ENCODE measurements at places on chromosomes 3 and 15. TPM values are rescaled to one million over a fixed set of nuclear protein-coding genes. Genes with fewer than 3 reads are reported as not detected.
A peak's percentile ranks its signal among the peaks of the same experiment; 100 is the strongest.

- DNase-seq, result no peak
- H3K27ac ChIP-seq, result no peak overlapping the region
- H3K27me3 ChIP-seq, result no peaks in the 10 kb centered on the region
- H3K4me3 ChIP-seq, result no peak overlapping the region
Measured at GRCh38 chr15:78175330-78175729, 26.2 kb downstream of the IDH3A start.

GRCh38 chr3:170049146-170050000, 11.6 kb downstream of the GPR160 start:
- H3K27me3 ChIP-seq, result no peaks in the 10 kb centered on the region
- peak; percentile 87 for DNase-seq

GRCh38 chr3:38985581-38985980, 66.2 kb downstream of the SCN11A start:
- H3K36me3 ChIP-seq, result no peaks in the 10 kb centered on the region
- H3K27ac ChIP-seq, result no peak overlapping the region

DNA sequence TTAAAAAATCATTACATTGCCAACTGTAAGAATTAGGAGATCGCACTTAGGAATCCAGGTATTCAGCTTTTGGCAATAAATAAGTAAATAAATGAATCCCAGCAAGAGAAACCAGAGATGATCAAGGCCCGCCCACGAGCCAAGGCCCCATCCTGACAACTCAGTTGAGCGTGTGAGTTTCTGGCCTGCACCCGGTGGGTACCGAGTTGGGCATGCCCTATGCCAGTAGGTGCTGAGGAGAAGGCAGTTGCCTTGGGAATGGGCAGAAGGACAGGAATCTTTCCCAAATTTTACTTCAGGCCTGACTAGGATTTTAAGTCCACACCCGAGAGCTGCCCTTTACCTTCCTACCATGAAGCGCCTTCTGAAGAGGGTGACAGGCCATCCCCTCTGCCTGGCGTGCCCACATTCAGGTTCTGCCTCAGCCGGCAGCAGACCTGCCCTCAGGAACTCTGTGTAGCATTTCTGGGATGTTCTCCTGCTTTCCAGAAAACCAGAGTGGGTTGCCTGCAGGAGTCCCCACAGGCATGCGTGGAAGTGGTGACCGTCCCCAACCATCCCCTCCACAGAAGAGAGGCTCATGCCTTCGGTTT, 99.3 kb upstream of the ALDH1A3 start:
- H3K27ac ChIP-seq, result no peak overlapping the region
- DNase-seq, result no peak
- no peak overlapping the region for H3K4me3 ChIP-seq
- no peaks in the 10 kb centered on the region for H3K27me3 ChIP-seq

- DNase-seq, result peak; percentile 10
- H3K4me1 ChIP-seq, result peaks cover 12% of the 10 kb centered on the region
- H3K36me3 ChIP-seq, result no peaks in the 10 kb centered on the region
- H3K27me3 ChIP-seq, result no peaks in the 10 kb centered on the region
- H3K4me3 ChIP-seq, result no peak overlapping the region
- no peak overlapping the region for H3K27ac ChIP-seq
Measured at GRCh38 chr15:45393851-45394250, 15.5 kb upstream of the GATM start.

GRCh38 chr3:111781561-111782446, 77.3 kb upstream of the PHLDB2 start:
- H3K4me1 ChIP-seq, result peaks cover 2% of the 10 kb centered on the region
- H3K4me3 ChIP-seq, result no peak overlapping the region
- H3K27me3 ChIP-seq, result no peaks in the 10 kb centered on the region
- DNase-seq, result no peak
- no peak overlapping the region for H3K27ac ChIP-seq

Gene DPPA2
- total RNA-seq, result not detected

Gene CADPS
- total RNA-seq, result 0.54 TPM

- no peak overlapping the region for H3K27ac ChIP-seq
- DNase-seq, result no peak
- no peaks in the 10 kb centered on the region for H3K4me1 ChIP-seq
- H3K27me3 ChIP-seq, result no peaks in the 10 kb centered on the region
Measured at GRCh38 chr15:52673312-52673711, 5.9 kb downstream of the ATOSA start.

- peaks cover 28% of the 10 kb centered on the region for H3K4me1 ChIP-seq
- no peak for DNase-seq
- H3K4me3 ChIP-seq, result no peak overlapping the region
Measured at GRCh38 chr15:58686286-58686685, 63.2 kb downstream of the ADAM10 start.

Gene SPRED1
- total RNA-seq, result 16.1 TPM

- H3K4me3 ChIP-seq, result no peak overlapping the region
- no peak for DNase-seq
- H3K4me1 ChIP-seq, result no peaks in the 10 kb centered on the region
- no peaks in the 10 kb centered on the region for H3K27me3 ChIP-seq
Measured at GRCh38 chr3:161252143-161252542, 31.0 kb downstream of the NMD3 start.

Gene MESP2
- not detected for total RNA-seq

GRCh38 chr3:49602877-49603411, 48.7 kb downstream of the BSN start:
- peaks cover 8% of the 10 kb centered on the region for H3K36me3 ChIP-seq
- H3K27me3 ChIP-seq, result no peaks in the 10 kb centered on the region
- no peak overlapping the region for H3K27ac ChIP-seq

DNA sequence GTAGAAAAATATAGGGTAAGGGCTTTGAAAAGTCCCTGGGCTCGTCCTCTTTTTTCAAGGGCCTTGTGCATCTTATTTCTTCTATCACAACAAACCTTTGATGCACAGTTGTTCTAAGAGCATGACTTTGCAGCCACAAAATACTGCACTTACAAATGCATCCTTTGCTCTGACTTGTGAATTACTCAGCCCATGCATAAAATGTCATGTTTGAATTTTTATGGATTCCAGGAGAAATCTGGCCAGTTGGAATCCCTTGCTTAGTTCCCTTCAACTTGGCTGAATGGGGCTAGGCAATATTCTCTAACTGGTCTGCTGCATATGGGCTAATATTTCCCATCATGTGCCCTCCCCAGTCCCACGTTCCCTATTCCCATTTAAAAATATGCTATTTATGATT, 523.9 kb upstream of the RGMA start:
- H3K36me3 ChIP-seq, result no peaks in the 10 kb centered on the region
- H3K4me3 ChIP-seq, result no peak overlapping the region
- no peaks in the 10 kb centered on the region for H3K4me1 ChIP-seq
- H3K27me3 ChIP-seq, result no peaks in the 10 kb centered on the region
- H3K27ac ChIP-seq, result no peak overlapping the region
